Stimulated activated CD4-positive, alpha-beta T cell treated with anti-CD3 and anti-CD28 coated beads, Interleukin-4, amount 100 ng/mL, for 24 hours (primary cell): ENCODE measurements at places on chromosomes 11 and 22.

- no peak for DNase-seq
These were observed 28.4 kb downstream of the SUSD2 start for GRCh38 chr22:24209687-24210086.

- no peak for DNase-seq
These were observed 27.6 kb downstream of the WNT7B start for GRCh38 chr22:45949258-45949870.

DNA sequence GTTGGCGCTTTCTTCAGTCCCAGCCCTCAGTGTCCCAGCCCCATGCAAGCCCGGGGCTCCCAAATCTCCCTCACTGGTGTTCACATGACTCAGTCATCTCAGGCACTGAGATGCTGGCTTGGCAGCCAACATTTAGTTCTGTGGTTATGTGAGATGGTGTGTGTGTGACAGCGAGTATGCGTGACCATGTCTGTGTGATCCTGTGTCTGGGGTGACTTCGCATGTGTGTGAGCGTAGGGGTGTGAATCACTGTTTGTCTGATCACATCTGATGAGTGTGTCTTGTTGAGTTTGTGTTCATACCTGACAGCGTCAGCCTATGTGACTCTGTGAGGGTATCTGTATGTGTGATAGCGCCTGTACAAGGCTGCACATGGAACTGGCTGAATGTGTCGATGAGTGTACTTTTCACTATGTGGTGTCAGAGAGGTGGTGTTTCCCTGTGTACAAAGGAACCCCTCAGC, 16.2 kb downstream of the CREB3L1 start:
- DNase-seq, result no peak

- no peak for DNase-seq
These were observed 94.8 kb downstream of the KCNQ1 start for GRCh38 chr11:2539371-2540222.

GRCh38 chr11:72712168-72712751, 38.0 kb upstream of the PDE2A start:
- DNase-seq, result no peak

- DNase-seq, result no peak
These were observed 73.6 kb upstream of the NARS2 start for GRCh38 chr11:78647986-78648875.

- DNase-seq, result no peak
These were observed 60.9 kb downstream of the SYT13 start for GRCh38 chr11:45225277-45225676.

GRCh38 chr11:122593473-122594420, 61.8 kb upstream of the UBASH3B start:
- DNase-seq, result no peak

- peak; percentile 40 for DNase-seq
These were observed 17.3 kb downstream of the TRAF6 start for GRCh38 chr11:36492724-36493304.

DNA sequence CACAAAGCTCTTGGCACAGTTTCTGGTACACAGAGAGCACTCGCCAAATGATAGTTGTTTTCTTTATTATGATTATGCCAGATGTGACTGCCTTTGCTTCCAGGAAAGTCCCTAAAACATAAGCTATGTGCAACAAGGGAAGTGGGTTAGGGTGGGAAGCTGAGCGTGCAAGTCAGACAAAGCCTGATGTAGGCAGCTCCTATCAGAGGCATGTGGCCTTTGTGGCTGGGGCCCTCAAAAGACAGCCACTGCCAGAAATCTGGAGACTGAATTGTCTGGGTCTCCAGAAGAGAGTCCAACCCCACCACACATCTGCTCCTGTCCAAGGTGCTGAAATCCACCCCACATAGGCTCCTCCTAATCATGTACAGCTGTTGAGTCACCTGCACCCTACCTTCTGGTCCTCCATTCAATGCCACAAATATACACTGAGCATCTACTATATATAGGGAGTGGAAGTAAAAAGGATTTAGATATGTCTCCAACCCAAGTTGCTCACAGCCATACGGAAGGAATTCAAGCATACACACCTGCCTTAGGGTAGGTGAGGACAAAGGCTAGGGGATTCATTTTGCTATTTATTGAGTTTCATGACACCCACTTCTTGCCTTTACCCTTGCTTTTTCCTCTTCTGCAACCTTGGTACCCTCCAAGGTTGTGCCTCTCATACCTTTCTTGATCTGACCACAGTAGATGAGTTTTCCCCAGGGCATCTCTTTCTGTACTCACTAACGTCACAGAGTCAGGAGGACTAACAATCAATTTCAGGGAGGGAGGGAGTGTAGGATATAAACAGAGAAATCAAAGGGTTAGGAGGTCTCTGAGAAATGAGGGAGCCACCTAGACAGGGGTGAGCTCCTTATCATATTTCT, 12.4 kb downstream of the SEC14L3 start:
- no peak for DNase-seq

- DNase-seq, result no peak
These were observed 236.1 kb downstream of the NXPE2 start for GRCh38 chr11:114914231-114915005.

GRCh38 chr22:46842606-46843005, 80.2 kb downstream of the TBC1D22A start:
- DNase-seq, result no peak

GRCh38 chr11:93529707-93530467, 13.3 kb downstream of the SMCO4 start:
- DNase-seq, result no peak

DNA sequence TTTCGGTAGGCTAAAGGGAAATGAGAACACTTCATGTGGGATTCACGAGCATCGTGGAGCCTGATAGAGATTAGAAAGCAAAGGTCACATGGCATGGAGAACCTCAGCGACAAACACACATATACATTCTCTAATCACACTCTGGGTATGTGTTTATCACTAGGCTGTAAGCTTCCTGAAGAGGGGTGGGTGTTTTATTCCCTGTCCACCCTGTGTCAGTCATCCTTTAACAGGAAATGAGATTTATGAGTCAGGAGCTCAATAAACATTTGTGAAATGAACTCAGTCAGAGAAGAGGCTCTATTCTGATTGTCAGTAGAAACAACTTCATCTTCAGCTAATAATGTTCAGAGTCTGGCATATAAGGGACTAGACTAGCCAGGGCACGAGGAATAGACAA, 71.7 kb upstream of the EIF3M start:
- DNase-seq, result no peak

GRCh38 chr11:125123947-125124617, 12.7 kb upstream of the TMEM218 start:
- peak; percentile 42 for DNase-seq

GRCh38 chr11:126917531-126918204, 82.9 kb downstream of the KIRREL3 start:
- peak; percentile 13 for DNase-seq

DNA sequence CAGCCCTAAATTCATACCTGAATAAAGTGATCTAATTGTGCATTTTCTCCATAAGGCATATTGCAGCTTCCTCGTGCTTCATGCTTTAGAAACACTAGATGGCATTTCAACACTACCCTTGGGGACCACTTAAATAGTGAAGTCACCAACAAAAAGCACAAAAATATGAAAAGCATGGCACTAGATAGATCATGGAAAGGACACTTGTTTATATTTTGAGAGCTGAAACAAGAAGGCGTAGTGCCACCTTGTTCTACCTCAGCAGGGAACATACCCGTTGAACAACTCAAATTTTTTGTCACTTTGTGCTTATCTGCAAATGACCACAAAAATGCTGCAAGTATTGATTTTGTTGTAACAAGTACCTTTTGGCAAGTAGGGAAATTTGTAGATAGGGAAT, 8.6 kb downstream of the TBCEL start:
- DNase-seq, result no peak

GRCh38 chr11:128525411-128526243, 61.7 kb downstream of the ETS1 start:
- DNase-seq, result no peak

DNA sequence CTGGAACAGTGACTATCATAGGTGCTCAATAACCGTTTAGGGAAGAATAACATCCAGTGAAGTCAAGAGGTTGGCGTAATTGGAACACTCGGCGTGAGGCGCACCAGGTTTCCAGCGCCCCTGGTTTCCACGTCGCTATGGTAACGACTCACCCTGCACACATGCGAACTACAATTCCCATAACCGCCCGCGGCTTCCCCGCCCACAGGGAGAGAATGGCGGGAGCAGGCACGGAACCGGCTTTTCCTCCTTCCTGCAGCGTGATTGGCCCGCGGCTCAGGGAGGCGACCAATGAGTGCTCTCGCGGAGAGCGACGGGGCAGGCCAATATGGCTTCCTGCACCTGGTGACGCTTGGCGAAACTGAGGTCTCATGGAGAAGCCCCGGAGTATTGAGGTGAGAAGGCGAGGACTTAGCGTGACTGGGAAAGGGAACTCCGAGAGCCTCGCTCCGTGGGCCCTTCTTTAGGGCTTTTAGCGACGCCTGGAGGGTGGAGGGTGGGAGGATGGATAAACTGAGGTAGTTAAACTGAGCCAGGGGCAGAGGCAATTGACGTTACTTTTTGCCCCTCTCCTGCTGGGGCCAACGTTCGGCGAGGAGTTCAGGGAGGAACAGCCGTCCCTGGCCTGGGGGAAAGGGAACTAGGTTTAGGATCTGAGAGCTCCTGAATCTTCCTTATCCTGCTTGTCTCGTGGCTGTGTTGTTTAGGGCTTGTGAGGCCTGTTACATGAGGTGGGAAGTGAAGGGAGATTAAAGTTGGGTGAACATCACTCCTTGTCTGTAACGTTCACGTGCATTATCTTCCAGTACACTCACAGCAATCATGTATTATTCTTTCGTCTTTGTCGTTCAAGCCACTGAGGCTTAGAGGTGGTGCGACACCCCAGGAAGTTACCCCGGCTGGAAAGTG, at the start of gene L3MBTL2:
Gene L3MBTL2, plus strand, starts transcription at position 321 of the 909 bp plus-strand sequence. Its CDS starts 51 bp downstream, at position 372.
- peak; percentile 99 for DNase-seq

DNA sequence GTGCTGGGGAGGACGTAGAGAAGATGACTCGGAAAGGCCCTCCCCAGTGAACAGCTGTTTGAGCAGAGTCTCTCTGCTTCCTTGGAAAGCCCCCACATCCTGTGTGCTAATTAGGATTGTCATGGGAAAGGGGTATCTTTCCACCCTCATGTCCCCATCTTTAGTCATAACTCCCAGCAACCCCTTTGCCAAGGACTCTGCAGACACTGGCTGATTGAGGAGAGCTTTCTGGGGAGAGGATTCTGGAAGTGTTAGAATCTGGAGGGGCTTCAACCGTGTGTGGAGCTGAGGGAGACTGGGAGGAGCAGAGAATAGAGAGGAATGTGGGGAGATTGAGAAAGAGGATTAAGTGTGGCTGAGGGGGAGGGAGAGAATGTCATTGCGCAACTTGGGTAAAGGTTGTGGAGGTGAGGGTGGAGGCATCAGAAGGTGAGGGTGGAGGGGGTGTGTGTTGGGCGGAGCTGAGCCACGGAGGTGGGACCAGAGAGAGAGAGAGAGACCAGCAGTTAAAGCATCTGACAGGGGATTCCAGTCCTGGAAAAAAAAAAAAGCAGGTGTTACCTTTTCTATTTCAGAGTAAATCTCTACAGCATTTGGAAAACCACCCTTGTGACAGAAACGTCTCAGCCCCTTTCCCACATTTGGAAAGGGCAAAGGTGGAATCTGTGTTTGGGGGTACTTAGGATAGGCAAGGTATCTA, 2.2 kb downstream of the DTX4 start:
- no peak for DNase-seq

- no peak for DNase-seq
These were observed 15.1 kb upstream of the MTMR3 start for GRCh38 chr22:29867851-29868250.

GRCh38 chr11:121459413-121460017, 6.7 kb upstream of the SORL1-AS1 start:
- no peak for DNase-seq

DNA sequence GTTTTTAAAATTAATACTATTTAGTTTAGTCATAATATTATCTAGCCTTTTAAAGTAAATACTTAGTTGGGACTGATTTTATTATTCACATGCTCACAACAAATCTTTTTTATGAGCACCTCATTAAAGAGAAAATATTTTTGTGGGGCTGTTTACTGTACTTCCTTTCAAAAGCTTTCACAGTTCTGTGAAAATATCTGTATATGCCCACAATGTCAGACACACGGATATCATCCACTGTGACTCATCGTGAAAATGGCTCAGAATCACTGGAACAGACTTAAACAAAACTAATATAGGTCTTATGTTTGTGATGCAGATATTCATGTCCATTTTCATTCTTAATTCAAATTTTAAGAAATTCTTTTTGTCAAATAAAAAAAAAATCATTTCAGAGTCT, 305.2 kb downstream of the RAB38 start:
- DNase-seq, result no peak

DNA sequence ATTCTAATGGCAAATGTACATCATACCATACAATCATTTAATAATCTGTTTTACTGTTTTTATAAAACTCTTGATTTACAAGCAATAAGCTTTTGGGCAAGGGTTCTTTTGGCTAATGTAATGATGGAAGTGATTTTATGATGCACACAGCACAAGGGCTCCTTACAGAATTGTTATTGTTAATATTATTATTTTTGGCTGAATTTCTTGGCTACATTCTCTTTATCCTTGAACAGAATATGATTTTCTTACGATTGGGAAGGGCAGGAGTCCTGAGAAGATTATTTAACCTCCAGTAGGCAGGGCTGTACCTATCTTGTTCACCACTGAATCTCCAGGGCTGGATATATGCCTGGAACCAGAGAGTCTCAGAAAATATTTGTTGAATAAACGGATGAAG, 70.4 kb upstream of the ARHGAP20 start:
- no peak for DNase-seq

- no peak for DNase-seq
These were observed 49.2 kb downstream of the CNTN5 start for GRCh38 chr11:99069856-99070444.

GRCh38 chr22:48473202-48473601, 1354.5 kb downstream of the BRD1 start:
- DNase-seq, result no peak

DNA sequence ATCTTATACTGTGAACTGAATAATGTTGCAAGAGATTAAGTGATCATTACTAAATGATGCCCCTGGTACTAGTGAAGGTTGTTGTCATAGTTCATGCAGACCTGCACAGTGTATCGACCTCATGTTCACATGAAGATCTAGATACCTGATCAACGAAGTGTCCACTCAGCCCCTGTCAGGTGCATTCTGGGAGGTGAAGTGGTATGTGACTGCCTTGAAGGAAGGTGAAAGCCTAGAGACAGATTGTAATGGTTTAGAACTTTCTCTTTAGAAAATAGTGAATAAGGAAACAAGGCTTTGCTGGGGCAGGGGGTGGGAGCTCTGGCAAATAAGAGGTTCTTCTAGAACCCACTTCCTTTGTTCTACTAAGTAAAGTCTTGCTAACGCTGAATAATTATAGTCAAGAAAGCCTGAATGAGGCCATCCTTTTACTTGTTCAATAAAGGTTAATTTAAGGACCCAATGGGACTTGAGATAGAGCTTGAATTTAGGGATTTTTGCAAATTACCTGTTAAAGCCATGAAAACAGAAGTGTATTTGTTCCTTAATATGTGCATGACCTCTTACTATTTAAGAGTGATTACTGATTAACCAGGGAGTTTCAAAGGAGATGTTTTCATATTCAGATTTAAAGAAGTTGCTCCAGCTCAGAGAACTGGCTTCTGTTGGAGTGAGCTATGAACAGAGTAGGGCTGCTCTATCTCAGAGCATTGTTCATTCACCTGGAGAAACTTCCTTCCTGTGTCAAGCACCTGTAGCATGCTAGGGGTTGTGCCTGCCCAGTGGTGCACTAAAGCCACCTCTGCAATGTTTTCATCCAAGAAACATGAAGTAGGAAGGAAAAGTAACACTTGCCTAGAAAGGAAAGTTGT, 45.3 kb downstream of the C22orf31 start:
- no peak for DNase-seq
